ENCODE measurements at places on chromosomes 4 and X.

DNA sequence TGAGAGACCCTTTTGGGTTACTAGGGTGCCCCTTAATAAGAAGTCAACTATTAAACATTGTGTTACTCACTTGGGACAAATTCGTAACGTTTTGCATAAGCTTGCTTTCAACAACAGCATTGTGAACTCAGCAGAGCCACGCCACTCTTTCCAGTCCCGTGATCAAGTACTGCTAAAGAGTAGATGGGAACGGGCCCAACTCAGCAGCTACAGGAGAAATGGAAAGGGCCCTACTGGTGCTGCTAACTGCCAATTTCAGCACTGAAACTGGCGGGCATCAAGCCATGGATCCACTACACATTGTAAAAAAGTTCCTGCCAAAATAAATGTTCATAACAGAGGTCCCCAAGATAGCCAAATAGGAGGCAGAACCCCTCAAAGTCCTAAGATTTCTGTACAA is 19.0 kb upstream of the DHX15 start:
- no peak for DNase-seq

DNA sequence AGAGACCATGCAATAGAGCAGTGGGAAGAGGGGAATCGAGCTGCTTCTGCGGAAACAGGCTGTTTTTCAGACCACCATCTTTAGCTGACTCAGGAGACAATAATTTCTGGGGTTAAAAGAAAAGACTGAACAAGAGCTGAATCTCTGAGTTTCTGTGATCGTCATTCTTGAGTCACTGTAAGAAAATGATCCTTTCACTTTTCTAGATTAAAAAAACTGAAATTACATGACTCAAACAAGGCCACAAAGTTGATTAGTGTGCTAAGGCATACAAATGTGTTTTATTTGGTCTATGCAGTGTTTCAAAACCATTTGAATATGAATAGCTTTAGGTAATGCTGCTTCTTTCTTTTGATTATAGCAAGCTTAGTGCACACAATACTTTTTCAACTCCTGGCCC is 194.4 kb upstream of the RPL34 start:
- DNase-seq = no peak

GRCh38 chr4:156103311-156103710 is 149.6 kb upstream of the CTSO start:
- no peak for DNase-seq

GRCh38 chrX:43643201-43643600 is 12.9 kb upstream of the MAOA start:
- no peak for DNase-seq

- DNase-seq = no peak
Measured at GRCh38 chr4:105139646-105140045, 7.0 kb upstream of the TET2 start.

GRCh38 chr4:48047421-48047844 is 30.9 kb downstream of the NIPAL1 start:
- DNase-seq = peak; percentile 87

DNA sequence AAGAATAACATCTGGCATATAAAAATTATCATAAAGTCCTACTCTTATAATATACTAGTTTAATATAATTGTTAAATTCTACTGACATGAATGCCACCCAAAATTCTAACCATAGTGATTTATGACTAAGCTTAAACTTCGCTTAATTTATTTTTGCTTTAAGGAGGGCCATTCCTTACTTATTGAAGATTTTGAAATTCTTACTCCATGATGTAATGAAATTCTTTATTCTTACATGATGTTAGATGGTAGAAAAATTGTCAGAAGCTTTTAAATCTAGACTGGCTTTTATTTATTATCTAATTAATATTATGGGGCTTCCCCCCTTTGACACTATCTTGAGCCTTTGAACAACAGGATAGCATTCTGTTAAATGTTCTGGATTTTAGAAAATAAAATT is 19.5 kb upstream of the SUPT20HL2 start:
- no peak for DNase-seq

DNA sequence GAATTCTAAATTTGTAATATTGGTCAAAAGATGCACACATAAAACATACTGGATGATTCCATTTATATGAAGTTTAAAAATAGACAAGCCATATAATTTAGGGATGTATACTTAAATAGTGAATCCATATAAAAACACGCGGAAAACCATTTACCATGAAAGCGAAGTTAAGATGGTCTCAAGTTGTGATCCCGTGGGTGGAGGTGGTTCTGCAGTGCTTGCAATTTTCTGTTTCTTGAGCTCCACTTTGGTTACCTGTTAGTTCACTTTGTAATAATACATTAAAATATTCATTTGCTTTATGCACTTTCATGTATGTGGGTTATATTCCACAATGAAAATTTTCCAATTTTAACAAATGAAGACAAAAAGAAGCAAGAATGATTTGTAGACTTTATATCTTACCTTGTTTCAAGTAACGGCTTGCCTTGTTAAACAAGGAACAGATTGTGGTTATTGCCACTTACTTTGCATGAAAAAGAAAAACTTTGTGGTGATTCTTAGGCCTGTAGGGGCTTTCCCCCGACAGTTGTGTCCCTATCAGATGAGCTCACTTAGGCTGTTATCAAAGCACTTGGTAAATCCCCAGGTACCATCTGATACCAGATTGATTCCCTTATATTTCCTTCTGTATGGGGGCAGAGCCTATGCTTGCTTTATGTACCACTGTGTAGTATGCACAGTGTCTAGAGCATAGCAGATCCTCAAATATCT is 12.2 kb downstream of the UCP1 start:
- DNase-seq = peak; percentile 62

GRCh38 chr4:153950100-153950979 is 161.5 kb upstream of the SFRP2 start:
- DNase-seq = no peak

GRCh38 chrX:10619425-10620046 is 849 bp downstream of the MID1 start:
- no peak for DNase-seq

GRCh38 chrX:39176105-39176504 is 374.8 kb downstream of the MID1IP1 start:
- no peak for DNase-seq

- no peak for DNase-seq
Measured at GRCh38 chr4:83054928-83055327, 19.9 kb downstream of the COPS4 start.

GRCh38 chrX:3231766-3232165 is 114.7 kb downstream of the MXRA5 start:
- DNase-seq = no peak

DNA sequence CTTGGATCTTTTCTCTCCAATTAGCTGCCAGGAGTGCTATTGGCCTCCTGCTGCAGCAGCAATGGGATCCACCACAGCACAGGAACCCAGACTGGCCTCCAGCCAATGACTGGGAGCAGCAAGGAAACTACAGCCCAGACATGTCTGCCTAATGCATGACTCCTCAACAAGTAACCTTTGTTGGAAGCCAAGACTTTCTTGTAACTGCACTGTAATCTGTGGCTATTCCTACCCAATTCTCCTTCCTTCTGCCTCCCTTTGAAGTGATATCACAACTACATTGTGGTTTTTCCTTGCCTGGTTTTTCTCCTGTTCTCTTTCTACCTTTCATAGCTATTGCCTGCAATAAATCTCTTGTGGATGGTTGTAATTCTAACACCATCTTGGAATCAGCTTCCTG is 39.8 kb downstream of the SNCA start:
- DNase-seq = no peak

DNA sequence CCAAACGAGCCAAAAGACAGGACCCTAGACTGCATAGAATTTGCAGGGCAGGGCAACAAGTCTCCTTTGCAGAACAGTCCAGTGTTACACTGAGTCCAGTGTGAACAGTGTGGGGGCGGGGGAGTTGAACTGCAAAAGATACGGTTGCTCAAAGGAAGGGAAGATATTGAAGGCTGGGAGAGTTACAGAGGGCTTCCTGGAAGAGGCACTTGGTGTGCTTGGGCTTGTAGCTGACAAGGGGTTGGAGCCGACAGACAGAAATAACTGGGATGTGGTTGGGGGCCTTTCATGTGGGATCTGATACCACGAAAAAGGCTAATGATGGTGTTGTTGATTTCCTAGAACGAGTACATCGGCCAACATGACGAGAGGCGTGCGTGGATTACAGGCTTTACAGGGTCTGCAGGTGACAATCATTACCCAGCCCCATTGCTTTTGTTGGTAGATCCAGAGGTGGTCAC is 6.1 kb downstream of the XPNPEP2 start:
- no peak for DNase-seq

DNA sequence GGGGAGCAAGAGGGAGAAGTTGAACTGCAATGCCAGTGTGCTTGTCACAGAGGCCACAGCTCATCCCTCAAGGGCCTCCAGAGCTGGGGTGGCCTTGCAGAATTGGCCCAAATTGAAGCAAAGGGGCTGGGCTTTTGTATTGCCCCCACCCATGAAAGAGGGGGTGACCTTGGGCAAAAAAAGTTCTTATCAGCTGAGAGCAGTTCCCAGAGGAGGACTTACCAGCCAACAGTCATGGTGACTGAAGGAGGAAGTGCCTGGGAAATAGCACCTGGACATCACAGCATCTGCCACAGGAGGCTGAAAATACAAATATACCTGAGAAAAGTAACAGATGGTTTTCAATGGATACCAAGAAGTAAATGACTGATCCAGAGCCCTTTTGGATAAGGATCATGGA is 262.4 kb downstream of the MID1IP1 start:
- DNase-seq = no peak

GRCh38 chr4:4401036-4401435 is 14.1 kb downstream of the NSG1 start:
- no peak for DNase-seq

- no peak for DNase-seq
Measured at GRCh38 chr4:120921456-120922380, 808 bp downstream of the PRDM5 start.

DNA sequence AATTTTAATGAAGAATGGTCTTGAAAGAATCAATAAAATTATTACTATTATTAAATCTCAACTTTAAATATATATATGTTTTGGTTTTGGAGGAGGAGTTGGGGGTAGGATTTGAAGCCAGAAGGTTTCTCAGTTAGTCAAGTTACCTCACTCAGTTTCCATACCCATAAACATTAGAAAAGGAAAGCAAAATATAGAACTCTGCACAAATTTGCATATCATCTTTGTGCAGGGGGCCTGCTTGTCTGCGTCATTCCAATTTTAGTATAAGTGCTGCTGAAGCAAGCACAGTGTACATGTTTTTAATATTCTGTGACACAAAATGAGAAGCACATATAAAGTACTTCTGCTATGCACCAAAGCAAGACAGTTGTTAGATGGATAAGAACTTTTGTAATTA is 47.5 kb upstream of the SCRG1 start:
- DNase-seq = no peak

- peak; percentile 49 for DNase-seq
Measured at GRCh38 chr4:8762356-8762755, 109.3 kb downstream of the HMX1 start.

DNA sequence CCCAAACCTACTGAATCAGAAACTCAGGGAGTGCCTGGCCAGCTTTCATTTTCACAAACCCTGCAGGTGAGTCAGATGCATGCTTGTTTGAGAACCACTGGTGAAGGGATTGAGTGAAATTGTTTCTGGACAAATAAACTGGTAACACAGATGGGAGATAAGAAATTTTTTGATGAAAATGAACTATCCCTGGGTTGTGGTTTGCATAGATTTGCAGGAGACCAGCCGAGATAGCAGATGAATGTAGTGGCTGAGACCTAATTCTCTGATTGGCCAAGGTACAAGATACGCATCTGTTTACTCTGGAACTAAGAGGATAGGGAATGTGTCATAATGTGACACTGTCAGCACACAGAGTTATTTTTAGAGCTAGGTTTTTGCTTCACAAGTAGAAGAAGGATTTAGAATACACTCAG is 117.8 kb upstream of the NOCT start:
- no peak for DNase-seq

DNA sequence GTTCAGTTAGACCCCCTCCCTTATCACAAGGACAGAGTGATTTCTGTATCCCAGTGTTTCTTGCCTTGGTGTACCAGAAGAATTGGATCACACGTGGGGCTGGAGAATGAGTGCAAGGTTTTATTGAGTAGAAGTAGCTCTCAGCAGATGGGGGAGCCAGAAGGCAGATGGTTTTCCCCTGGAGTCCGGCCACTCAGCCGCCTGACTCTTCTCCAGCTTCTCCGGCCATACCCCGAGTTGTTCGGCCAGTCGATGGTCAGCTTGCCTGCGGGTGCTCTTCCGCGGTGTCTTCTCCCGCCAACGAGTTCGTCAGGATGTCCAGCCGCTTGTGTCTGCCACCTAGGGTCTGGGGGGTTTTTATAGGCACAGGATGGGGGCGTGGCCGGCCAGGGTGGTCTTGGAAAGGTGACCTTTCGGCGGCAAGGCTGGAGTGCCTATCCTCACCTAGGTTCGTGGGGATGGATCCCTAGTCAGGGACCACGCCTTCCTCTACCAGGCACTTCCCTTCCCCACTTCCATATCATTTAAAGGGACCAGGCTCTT is 14.5 kb downstream of the GAB1 start:
- no peak for DNase-seq

DNA sequence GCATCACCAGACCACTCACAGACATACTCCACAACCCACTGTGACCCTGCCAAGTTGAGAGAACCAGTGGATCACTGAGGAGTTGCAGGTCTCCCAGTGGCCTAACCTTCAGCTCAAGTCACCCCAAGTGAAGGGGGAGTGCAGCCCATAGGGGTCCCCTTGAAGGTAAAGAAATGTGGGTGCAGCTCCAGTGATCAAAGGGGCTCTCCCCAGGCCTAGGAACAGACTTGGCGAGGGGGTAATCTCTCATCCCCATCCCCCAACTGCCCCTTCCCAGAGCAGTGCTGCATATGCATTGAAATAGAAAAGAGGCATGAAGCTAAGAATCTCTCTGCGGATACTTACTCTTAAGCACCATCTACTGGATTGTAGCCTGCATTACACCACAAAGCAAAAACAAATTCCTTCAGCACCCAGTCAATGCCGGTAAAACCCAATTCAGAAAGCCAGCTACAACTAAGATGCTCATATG is 27.0 kb downstream of the MAGEE1 start:
- DNase-seq = no peak

GRCh38 chr4:56513517-56513916 is 7.9 kb downstream of the ARL9 start:
- DNase-seq = no peak

DNA sequence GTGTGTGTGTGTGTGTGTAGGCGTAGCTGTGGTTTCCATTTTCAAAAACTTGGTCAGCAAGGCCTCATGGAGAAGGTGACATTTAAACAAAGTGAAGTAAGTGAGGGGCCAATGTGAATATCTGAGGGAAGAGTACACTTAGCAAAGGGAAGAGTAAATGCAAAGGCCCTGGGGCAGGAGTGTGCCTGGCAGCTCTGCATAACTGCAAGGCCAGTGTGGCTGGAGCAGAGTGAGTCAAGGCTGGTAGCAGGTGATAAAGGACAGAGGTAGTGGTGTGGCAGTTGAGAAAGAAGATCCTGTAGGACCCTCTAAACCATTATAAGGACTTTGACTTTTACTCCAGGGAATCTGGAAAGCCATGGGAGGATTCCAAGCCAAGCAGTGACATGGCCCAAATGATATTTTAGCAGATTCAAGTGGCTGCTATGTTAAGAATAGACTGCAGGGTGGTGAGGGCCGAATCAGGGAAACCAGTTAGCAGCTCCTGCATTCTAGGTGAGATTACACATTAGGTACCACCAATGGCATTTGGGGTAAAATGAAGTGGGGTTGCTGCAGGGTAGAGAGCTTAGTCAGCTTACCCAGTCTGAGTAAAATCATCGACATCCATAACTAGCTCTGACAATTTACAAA is 5.9 kb upstream of the TBC1D1 start:
- DNase-seq = no peak

GRCh38 chr4:60013464-60014184 is 1186.5 kb upstream of the ADGRL3 start:
- DNase-seq = no peak
